Stimulated activated CD4-positive, alpha-beta T cell treated with anti-CD3 and anti-CD28 coated beads, Interleukin-1b, Interleukin-23, amount 100 ng/mL, for 4 hours (primary cell): ENCODE measurements at places on chromosomes 3 and 15.

DNA sequence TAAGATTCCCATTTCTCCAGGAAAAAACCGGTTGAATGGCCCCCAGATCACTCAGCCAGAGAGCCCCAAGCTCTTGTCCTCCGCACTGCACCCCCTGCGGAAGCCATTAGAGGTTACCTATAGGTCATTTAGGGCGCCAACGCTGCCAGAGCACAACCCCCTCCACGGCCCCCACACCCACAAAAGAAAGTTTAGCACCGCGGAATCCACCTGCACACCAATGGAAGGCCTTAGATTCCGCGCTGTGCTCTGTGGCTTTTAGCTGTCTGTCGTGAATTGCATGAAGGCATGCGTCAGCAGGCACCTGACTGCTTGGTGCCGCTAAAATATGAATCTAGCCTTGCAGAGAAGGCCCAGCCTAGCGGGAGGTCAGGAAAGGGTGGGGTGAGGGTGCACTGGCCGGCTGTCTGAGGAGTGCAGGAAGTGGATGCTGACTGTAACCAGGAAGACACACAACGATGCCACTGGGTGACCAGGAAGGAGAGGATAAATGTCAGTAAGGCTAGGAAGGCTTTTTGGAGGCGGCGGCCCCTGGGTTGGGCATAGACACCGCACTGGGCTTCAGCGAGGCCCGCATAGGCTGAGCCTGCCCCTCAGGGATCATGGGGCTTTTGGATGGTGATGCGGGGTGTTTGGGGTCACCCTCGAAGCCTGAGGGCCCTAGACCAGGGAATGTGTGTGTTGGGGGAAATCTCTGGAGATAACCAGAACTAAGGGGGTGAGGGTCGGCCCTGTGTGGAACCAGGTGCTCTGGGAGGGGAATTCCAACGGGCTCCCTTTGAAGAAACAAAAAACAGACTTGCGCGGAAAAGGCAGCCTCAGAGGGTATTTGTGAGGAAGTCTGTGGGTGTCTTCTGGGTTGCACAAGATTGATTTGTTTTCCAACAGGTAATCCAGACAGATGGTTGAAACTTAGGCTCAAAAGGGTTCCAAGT, 976 bp upstream of the NUP210 start:
- peak; percentile 49 for DNase-seq

GRCh38 chr15:65577129-65577996, 33.6 kb downstream of the INTS14 start:
- no peak for DNase-seq

- no peak for DNase-seq
Measured at GRCh38 chr15:40471808-40472150, 995 bp downstream of the CHST14 start.

DNA sequence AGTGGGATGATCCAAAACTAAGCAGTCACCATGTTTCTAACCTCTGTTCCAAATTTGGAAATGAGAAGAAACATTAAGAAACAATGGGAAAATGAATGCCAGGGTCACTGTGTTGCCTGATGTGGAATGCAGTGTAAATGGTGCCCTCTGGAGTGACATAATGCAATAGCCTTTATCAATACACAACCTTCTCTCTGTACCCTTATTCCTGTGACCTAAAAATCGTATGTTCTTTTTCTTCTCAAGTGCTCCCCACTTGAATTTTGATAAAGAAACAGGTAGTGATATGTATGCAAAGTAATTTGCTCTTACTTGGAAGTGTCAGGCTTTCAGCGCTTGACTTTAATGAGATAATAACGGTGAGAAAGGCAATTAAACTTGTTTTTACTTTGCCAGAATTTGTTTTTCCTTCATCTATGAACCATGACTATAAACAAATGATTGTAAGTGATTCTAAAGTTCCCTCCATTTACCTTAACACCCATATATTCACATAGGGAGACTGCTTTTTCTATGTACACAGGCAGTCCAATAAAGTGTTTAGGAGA, 145.8 kb upstream of the THRB start:
- no peak for DNase-seq

GRCh38 chr3:46368569-46368968, 2.2 kb upstream of the CCR5 start:
- DNase-seq, result peak; percentile 47

DNA sequence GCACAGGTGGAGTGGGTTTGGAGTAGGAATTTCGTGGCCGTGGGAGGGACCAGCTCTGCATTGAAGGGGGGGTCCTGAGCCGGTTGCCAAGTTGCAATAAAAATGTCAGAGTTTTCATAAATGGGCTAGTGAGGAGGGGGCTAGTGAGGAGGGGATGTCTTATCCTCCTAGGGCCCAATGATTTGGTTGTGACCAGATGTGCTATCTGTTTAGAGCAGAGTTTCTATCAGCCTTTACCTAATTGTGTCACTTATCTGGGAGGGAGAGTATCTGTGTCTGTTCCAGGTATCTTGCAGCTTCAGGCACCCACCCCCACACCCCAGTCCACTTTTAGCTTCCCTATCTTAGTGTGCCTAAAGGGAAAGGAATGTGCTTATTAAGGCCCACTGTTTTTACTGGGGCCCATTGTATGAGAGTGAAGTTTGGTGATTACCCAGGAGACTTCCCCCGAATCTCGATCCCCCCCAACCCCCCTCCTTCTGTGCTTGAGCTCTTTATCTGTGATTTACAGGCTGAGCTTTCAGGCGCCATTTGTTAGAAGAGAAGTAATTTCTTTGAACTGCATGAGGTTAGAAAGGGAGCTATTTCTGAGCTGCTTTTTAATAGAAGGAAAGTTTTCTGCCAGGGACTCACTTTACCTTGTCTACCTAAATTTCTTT, 42.6 kb downstream of the PPCDC start:
- no peak for DNase-seq

DNA sequence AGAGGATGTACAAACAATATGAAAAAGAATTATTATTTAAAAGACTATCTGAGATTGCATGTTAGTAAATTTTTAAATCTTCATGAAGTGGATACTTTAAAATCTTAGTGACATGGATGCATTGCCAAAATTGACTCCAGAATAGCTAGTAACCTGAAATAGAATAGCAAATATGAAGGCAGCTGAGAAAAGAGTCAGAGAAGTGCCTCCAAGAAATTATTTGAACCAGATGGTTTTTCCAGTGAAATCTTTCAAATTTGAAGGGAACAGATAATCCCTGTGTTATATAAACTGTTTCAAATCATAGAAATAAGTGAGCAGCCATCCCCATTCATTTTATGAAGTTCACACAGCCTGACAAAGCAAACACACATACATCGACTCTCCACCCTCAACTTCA, 29.6 kb downstream of the FSIP1 start:
- no peak for DNase-seq

DNA sequence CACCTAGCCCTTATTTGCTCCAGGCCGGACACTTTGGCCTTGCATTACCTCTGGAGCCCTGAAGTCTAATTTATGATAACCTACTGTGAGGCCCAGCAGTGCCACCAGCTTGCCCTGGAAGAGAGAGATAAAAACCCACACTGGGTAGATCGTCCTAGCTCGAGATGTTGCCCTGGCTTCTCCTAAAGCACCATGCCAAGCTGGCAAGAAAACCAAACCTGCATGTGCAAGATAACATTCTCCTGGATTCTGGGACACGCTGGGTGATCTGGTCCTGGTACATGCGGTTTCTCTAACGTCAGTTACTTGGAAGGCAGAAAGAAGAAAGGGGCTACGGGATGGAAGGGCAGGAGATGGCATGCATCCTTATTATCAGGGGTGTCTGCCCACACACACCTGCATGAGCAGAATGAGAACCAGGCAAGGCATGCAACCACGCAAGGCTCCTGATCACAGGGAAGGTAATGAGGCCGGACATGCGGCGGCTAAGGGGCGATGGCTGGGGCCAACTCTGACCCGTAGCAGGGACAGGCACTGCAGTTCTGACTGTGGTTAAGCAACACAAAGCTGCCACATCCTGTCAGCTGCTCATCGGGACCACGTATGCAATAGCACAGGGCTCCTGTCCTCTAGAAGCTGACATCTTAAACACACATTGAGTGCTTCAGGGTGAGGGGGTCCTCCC, 73.0 kb downstream of the OXNAD1 start:
- DNase-seq, result no peak

DNA sequence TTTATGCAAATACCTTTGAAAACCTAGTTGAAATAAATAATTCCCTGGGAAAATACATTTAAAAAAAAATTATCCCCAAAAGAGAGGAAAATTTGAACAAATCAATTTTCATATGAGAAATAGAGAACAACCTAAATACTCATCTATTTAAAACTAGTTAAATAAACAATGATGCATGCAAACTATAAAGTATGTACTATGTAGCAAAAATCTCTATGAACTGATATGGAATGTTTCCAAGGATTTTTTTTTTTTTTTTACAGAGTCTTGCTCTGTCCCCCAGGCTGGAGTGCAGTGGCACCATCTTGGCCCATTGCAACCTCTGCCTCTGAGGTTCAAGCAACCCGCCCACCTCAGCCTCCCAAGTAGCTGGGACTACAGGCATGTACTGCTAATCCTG, 27.2 kb upstream of the B3GALNT1 start:
- DNase-seq, result no peak

DNA sequence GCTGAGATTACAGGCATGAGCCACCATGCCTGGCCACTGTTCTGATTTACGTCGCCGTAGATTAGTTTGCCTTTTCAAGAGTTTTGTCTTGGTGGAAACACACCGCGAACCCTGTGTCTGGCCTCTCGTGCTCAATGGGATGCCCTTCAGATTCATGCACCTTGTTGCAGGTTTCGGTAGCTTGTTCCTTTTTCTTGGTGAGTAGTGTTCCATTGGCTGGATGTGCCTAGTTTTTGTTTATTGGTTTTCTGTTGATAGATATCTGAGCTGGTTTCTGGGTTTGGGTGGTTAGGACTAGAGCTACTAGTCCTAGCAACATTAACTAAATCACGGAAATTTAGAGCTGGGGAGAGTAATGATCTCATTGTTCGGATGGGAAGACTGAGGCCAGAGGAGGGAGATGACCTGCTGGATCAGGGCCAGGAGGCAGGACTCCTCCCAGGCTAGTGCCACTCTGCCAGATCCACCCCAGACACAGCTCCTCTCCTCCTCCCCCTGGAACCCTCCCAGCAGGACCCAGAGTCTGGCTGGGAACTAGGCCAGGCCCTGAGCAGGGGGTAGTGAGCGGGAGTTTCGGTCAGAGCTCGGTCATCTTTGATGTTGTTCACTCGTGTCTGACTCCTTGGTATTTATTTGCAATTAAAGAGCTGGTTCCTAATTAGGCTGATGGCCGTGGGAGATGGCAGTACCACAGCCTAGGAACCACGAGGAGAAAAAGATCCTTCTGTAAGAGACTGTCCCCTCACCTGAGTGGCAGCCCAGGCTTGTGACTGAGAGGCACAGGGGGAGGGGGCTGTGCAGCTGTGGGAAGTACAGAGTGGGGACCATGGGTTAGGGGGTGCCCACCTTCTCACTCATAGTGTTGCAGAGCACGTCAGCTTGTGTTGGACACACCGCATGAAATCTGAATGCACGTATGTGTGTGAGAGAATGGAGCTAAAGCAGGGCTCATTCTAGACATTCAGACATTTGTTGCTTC, 73.4 kb downstream of the SMAD6 start:
- DNase-seq, result no peak

DNA sequence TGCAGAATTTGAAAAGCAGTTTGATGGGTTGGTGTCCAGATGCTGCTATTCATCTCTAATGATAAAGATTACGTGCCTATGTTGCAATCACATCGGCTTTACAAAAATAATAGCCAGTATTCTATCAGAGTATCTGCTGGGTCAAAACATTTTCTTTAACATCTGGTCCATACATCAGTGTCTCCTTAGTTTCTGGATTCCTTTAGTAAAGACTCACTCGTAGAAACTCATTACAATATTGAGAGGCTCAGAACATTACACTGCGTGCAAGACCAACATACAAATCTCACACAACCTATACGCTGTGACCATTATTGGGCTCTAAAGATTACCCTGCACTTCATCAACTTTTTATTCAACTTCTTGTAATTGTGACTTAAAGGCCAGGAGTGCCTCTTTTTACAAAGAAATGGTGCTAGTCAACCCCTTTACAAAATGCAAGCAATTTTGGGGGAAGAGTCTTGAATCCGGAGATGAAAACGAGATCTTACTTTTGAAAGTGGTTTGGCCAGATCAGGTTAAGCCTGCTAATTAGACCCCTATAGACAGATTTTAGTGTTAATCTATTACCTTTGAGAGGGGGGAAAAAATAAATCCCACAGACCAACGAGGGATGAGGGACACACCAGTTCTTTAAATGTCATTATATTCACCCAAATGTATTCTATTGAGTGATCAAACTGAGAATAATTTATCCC, 2.9 kb downstream of the TRA2B start:
- DNase-seq, result no peak

GRCh38 chr3:123656274-123656673, 71.4 kb upstream of the HACD2 start:
- no peak for DNase-seq
